ENCODE measurements at places on chromosomes 12 and 14.

- DNase-seq = peak; percentile 64
Measured at GRCh38 chr12:120397824-120398540, 29.0 kb upstream of the MSI1 start.

DNA sequence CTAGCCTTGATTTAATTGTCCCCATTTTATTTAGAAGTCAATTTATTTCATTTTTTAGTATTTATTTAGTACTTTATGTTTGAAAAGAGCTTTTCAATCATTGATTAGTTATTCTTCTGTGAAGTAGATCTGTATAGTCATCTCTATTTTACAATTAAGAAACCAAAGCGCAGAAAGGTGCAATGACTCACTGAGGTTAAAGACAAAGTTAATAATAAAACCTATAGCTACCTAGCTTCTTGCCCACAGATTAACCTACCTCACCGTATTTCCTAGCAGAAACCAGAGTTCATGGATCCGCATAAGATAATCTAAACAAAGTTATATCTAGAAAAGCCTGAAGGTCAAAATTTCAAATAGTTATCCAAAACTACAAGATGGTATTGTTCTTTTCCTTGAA, 176.4 kb downstream of the GRIN2B start:
- no peak for DNase-seq

DNA sequence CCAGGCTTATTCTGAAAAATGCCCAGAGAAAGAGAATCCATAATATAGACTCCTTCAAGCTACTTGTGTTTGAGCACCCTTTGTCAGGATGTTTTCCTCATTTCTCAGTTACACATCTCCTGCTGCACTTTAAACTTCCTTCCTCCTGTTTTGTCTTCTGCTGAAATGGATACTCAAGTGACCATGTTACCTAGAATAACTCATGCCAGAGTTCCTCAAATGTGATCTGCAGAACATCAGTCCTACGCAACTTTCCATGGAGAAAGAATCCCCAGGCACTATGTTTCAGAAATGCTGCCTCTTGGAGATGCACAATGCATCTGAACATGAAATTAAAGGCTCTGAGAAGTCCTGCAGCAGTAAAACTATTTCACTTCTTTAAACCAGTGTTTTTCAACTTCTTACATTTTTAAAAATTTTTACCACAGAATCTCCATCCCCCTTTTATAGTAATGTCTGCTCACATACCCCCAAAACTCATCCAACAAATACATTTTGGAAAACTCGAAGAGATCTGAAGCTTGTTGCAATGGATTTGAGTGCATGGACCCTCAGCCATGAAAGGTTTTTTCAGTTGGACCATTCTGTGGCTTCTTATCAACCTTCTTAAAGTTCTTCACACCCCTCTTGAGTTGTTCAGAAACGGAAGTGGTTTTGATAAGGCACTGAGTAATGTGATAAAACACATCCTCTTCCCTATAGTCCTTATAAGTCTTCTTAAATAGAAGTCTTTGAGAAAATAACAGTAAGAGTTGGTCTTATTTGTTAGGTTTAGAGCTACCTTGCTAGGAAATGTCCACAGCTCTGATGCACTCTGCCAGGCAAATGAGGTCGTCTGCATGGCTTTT, 84.5 kb upstream of the KCNA1 start:
- DNase-seq = no peak

GRCh38 chr12:118637767-118638370, 261.5 kb downstream of the SUDS3 start:
- DNase-seq = no peak

DNA sequence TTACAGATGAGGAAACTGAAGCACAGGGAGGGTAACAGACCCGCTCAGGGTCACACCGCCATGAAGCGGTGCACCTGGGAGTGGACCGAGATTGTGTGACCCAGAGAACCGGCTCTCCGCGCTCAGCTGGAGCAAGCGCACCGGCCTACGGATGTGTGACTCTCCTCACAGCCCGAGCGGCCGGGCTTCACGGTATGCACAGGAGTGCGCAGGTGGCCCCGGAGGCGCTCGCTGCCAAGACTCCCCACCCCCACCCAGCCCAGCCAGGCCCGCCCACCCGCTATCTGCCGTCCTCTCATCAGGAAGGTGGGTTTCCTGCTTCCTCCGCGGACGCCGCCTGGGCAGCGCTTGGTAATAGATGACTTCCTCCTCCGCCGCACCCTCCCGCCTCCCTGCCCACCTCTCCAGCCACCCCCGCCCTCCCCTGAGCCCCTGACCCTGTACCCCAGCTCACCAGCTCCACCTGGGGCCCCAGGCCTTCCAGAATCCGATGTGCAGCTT, 110.7 kb downstream of the NCOR2 start:
- DNase-seq = no peak

DNA sequence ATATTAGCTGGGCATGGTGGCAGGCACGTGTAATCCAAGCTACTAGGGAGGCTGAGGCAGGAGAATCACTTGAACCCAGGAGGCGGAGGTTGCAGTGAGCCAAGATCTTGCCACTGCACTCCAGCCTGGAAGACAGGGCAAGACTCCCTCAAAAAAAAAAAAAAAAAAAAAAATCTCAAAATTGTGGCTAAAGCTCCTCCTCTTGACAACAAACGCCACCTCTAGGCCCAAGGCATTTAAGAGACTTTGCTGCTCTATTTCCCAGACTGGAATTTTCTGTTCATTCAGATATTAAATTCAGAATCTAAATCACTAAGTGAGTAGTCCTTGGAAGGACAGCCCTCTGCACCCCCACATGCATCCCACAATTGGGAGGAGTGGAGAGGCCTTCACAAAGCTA, 1.4 kb downstream of the ZFYVE1 start:
- no peak for DNase-seq

DNA sequence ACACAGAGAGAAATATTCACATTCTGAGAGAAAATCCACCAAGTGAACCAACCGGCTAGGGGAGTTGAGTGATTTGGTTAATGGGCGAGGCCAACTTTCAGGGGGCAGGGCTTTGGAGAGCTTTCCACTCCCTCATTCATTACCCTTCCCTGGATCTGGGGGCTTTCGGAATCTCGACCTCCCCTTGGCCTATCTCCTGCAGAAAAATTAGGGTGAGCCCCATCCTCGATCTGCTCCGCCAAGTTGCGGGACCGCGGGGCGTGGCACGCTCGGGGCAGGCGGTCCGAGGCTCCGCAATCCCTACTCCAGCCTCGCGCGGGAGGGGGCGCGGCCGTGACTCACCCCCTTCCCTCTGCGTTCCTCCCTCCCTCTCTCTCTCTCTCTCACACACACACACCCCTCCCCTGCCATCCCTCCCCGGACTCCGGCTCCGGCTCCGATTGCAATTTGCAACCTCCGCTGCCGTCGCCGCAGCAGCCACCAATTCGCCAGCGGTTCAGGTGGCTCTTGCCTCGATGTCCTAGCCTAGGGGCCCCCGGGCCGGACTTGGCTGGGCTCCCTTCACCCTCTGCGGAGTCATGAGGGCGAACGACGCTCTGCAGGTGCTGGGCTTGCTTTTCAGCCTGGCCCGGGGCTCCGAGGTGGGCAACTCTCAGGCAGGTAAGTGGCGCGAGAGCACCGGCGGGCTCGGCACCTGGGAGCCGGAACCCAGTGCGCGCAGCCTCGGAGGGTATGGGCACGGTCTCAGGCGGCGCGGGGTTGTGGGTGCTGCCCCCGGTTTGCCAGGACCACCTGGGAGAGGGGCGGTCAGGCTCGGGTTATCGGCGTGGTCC, at the start of gene ERBB3:
ERBB3 (plus strand) TSS at position 443 of the 833 bp plus-strand sequence; CDS start at position 579, 136 bp downstream.
- DNase-seq = peak; percentile 75

DNA sequence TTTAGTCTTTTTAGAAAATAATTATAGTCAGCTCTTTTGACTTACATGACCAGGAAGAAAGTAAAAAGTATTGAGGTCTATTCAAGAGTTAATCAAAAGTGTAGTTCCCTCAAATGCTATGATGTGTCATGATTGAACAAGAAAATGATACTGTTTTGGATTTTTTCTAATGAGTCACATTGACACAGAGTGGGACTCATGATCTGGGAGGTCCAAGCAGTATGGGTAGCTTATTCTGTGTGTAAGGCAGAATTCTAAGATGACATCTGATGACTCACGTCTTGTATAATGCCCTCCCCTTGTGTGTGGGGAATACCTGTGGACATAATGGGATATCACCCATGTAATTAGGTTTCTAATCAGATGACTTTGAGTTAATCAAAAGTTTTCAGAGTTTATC, 178.1 kb upstream of the DDHD1 start:
- no peak for DNase-seq

DNA sequence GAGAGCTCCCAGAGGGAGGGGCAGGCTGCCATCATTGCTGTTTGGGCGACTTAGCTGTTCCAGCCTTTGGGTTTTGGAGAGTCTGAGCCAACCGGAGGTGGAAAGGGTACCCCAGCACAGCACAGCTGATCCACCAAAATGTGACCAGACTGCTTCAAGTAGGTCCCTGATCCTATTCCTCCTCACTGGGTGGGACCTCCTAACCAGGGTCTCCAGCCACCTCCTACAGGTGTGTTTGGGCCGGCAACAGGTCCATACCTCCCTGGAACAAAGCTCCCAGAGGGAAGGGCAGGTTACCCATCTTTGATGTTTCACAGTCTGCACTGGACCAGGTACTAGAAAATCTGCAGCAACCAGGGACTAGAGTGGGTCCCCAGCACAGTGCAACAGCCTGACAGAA, 53.8 kb downstream of the CAND1 start:
- no peak for DNase-seq

GRCh38 chr12:74999474-74999873, 210.2 kb downstream of the KCNC2 start:
- DNase-seq = no peak

- DNase-seq = no peak
Measured at GRCh38 chr14:98956181-98956580, 315.8 kb downstream of the BCL11B start.

GRCh38 chr12:71565535-71565934, 98.1 kb downstream of the ZFC3H1 start:
- no peak for DNase-seq

DNA sequence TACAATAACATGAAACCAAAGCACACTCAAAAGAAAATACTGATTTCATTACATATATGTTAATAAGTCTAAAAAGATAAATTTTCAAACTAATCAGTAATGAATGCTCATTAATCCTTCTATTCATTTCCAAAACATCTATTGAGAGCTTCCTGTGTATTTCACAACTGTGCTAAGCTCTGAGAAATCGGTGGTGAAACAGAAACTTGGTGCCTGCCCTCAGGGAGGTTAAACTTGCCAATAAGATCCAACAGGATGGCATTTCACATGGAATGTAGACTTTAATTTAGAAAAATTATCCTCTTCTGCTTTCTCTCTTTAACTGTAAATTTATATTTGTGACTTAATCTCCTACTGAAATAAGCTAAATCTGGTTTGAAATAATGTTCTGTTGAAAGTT, 70.9 kb upstream of the SLC38A4 start:
- no peak for DNase-seq

DNA sequence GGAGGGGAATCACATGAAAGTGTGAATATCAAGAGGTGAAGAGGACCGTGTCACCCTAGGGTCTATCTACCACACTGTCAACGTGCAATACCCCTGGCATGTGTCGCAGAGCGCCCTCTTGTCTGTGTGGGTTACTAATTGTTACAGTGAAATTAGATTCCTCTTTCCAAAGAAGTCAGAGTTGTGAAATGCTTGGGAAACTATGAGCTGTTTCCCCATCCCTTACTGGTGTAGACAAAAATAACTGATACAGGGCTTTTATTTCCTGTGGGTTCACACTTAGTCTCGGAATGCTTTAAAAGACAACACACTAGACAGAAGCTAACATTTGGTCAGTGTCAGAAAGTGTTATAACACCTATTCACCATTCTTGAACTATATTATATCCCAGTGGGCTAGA, 597.3 kb downstream of the NRXN3 start:
- DNase-seq = no peak

DNA sequence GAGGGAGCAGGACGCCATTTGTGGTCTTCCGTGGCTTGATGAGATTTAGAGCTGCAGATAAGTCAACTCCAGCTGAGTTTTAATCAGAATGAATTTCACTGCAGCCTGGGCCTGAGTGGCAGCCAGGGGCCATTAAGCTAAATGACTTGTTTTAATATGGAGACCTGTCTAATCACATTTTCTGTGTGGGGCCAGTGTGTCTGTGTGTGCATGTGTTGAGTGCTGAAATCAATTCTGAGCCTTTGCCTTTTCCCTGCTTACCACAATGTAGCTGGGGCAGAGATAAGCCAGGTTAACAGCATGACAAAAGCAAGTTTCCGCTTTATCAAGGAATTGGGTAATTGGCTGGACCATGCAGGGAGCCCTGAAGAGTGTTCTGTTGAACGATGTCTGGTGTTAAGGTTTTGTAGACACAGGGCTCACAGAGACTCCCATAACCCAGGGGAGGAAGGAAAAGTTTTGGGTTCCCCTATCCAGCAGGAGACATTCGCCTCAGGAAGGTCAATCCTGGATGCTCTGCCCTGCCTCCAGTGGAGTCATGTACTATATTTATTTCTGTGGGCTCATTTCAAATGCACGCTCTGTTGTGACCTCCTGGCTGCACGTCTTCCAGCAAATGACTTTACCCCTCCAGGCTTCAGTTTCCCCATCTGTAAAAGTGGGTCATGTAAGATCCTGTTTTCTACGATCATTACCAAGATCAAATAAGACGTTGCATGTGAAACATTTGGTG, 24.2 kb downstream of the RPH3A start:
- no peak for DNase-seq

- no peak for DNase-seq
Measured at GRCh38 chr12:104865080-104865479, 93.0 kb downstream of the SLC41A2 start.

DNA sequence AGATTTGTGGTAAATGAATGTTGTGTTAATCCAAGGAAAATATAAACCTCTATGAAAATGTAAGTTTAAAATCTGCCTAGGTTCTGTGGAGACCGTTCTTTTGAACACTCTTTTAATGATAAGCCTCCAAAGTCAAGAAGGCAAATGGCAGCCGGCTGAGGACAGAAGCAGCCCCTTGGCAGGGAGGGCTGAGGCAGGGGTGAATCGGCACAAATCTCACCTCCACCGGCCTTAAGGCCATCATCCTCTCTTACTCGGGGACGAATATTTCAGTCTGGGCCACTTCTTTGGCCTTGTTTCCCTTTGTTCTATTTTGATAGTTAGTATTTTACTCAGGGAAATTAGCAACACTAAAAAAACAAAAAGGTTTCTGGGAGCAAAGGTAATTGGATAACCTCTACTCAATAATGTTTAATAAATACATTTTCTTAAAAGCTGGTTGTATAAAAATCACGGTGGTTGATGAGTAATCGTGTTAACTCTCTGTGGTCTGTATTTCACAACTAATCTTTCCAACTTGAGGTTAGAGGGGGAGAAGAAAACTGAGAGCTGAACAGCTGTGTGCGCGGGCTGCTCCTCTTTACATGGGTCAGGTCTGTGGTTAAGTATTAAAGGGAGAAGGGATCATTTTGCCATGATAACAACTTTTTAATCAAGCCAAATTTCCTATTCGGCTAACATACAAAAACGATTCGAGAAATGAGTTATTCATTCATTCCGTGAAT, 18.6 kb downstream of the LGMN start:
- no peak for DNase-seq

- DNase-seq = no peak
Measured at GRCh38 chr12:130764073-130764472, 48.0 kb upstream of the RIMBP2 start.

DNA sequence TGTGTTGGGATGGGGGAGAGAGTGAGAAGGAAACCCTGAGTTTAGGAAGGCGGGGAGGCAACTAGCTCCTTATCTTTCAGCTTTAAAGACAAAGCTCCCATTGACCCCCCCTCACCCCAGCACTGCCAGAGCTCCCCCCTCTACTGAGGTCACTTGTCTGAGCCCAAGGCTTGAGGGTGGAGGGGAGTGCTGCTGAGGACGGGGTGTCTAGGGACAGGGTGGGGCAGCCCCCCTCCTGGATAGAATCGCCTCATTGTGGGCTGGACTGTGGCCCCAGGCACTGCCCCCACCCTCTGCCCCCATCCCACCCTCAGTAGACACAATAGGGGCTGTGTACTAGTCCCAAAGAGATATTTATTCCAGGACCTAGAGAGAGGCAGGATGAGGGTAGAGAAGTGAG, 3.0 kb downstream of the ERBB3 start:
- DNase-seq = no peak

Measured in progenitor cell of endocrine pancreas (in vitro differentiated cells).